ENCODE measurements at places on chromosomes 11 and 22.

DNA sequence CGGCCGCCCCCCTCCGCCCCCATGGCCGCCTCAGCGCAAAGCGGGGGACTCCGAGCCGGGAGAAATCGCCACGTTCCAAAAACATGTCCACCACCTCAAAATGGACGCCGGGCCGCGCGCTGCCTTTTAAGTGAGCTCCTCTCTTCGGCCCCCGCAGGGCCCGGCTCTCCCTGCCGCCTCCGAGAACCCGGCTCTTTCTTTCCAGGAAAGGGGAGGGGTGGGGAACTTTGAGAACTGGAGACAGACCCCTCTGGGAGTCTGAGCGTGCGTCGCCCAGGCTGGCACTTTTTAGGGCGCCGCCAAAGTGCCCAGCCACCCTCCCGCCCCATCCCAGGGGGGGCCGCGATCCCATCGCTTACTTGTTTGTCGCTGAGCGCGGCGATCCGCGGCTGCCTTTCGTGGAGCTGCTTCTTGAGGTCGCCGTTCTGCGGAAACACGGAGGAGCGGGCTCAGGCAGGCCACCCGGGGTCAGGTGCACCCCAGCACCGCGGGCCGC lies 1.6 kb downstream of the PHF21B start:
- no peak for DNase-seq

GRCh38 chr11:12382451-12382850 lies 5.1 kb downstream of the PARVA start:
- DNase-seq, result no peak

- DNase-seq, result no peak
These were observed 1076.9 kb upstream of the TENM4 start for GRCh38 chr11:80517701-80518100.

GRCh38 chr22:42649246-42650099 lies at the start of gene CYB5R3:
Gene CYB5R3, minus strand, starts transcription at chr22:42649392. Its CDS starts 77 bp downstream, at chr22:42649315.
- DNase-seq, result no peak

DNA sequence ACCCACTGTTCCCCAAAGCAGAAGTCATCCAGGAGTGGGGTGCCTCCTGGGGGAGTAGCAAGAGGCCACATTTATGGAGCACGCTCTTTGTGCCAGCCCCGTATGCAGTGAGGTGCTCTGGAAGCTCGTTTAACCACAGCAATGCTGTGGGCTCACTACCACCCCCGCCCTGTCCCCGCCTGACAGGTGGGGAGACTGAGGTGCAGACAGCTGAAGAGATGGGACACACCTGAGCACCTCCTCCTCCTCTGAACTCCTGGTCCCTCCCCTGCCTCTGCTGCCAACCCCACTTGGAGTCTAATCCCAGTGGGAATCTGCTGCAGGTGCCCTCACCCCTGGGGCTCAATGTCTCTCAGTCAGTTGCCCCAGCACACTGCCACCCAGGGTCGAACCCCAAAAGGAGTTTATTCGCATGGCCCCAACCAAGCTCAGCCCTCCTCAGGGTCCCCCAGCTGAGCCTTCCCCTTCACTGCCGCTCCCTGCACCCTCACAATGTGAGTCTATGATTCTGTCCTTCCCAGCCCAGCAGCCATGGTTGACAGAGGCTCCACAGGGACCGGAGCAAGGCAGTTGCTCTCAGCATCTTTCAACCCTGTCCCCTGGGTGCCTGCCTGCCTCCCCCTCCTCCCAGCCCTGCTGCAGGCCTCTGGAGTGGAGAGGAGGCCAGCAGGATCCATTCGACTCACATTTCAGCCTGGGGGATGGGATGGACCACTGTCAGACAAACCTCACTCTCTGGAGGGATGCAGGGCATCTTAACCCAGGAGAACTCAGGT lies 13.3 kb upstream of the BCR start:
- DNase-seq, result no peak

Measured in coronary artery (tissue), 2 donors.